Activated naive CD8-positive, alpha-beta T cell treated with anti-CD3 and anti-CD28 coated beads for 36 hours (primary cell): ENCODE measurements at places on chromosomes 2 and 18.

- no peak for DNase-seq
Measured at GRCh38 chr2:217902379-217903141, 100.2 kb downstream of the TNS1 start.

DNA sequence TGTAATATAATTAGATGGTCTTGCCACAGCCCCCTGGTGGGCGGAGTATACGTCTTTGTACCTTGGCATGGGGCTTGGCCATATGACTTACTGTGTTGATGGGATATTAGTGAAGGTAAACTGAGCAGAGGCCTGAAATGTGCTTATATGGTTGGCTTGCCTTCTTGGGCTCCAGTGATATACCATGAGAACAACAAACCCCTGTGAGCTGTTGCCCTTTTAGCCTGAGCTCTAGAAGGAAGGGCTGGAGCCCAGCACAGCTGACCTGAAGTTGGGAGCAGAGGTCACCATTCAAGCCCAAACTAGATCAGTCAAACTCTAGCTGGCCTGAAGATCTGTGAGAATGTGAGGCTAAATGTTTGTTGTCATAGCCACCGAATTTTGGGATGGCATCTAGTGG lies 75.2 kb upstream of the CD302 start:
- DNase-seq, result no peak

GRCh38 chr18:22634464-22634863 lies 216.7 kb upstream of the CTAGE1 start:
- no peak for DNase-seq

DNA sequence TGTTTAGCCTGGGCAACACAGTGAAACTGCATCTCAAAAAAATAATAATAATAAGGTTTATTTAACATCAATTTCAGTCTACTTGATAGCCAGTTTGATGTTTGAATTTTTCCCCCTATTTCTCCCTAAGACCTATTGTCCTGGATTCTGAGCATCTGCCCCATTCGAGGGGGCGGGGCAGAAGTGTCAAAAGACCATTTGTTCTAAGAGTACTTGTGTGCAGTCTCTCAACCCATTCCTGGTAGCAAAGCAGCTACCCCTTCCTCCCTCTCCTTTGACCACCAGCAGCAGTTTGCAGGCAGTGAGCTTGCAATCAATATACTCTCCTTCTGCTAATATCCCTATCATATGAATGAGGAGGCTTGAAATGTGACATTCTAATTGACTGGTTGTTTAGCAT lies 71.9 kb downstream of the VWC2L start:
- DNase-seq, result no peak

DNA sequence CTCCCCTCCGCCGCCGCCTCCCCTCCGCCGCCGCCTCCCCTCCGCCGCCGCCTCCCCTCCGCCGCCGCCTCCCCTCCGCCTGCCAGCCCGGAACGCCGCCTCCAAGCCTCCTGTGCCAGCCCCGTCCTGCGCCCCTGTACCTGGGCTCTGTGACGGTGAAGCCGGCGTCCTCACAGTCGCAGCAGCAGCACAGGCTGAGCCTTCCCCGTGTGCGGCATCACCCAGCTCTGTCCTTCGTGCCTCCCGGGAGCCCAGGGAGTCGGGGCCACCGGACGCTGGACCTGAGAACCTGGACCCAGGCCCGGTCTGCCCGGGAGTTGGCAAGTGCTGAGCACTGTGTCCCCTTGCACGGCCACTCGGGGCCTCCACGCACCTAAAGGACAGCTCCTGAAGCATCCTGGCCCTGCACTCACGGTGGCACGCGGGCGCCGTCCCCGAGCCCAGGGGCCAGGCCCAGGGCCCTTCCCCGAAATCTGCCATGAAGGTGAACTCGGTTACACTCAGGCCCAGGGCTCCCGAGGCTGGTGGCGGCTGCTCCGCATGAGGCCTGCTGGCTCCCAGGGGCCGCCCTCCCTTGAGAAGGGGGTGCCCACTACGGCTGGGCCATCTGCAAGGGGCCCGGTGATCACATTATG lies 32.9 kb downstream of the RTP5 start:
- DNase-seq, result no peak

GRCh38 chr2:232779465-232779864 lies 3.1 kb upstream of the KCNJ13 start:
- DNase-seq, result no peak

- no peak for DNase-seq
Measured at GRCh38 chr2:595831-596592, 81.2 kb downstream of the TMEM18 start.

DNA sequence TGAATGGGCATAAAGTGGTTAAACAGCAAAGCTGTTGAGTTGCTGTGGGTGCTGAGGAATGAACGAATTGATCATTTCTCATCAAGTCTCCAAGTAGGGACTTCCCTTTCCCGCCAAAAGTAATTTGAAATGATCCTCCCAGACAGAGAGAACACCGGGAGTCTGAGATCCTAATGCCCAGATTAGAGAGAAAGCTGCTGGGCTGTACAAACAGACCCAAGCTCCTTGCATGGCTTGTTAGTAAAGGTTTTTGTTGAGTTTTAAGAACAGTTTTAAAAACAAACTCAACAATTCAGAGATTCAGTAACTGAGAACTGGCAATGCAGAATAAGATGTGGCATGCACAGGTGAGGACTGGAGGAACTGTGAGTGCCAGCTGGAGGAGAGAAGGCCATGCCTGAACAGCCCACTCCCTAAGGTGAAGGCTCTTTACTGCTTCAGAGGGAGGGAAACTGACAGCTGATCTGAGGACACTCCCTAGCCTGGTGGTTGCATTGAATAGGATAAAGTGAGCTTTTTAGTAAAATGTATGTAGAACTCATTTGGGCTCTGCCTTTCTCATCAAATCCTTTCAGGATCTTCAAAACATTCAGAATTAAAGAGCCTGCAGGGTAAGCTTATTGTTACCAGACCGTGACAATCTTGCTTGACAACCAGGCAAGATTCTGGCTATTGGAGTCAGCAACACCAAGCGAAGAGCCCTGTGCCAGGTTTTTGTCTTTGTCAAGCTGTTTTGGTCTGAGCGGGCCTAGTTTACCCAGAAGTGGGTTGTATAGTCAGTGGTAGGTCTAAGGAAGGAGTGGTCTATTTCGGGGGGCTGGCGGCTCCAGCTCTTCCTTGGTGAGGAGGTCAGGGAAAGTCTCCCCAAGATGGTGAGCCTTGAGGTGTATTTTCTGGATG lies 63.2 kb upstream of the IGFBP5 start:
- no peak for DNase-seq

DNA sequence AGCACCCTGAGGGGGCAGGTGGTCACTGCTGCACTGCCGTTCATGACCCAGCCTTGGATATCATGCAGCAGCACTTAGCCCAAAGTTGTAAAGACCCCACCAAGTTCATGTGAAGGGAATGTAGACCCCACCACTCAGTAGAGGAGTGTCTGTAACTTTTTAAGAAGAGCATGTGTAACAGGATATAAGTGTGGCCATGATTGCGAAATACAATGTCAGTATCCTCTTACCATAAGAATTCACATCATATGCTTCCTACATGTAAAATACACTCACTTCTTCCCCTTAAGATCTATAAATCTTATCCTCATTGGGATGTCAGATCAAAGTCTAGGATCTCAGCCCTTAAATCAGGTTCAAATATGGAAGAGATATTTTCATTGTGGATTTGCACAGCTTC lies 276.9 kb downstream of the PTPRM start:
- no peak for DNase-seq

DNA sequence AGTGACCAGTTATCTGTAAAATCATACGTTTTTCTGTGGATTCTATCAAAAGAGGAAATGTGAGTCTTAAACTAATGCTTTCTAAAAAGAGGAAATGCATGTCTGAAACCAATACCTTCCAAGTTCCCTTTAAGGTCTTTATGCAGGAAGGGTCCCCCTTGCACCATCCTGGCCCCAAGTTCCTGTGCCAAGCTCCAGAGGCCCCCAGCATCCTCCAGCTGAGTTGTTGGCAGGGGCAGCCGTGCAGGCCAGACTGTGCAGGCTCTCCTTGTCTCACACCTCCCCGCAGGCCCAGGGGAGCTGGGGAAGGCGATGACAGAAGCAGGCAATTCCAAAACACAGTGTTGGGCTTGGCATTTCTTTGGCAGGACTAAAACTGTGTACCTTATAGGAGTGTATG lies 39.2 kb downstream of the DPYSL5 start:
- DNase-seq, result no peak

- DNase-seq, result no peak
Measured at GRCh38 chr2:68911709-68912108, 40.5 kb upstream of the BMP10 start.

- no peak for DNase-seq
Measured at GRCh38 chr2:120935339-120936313, 200.0 kb downstream of the GLI2 start.

GRCh38 chr2:158187908-158188307 lies 86.2 kb downstream of the UPP2 start:
- DNase-seq, result no peak

DNA sequence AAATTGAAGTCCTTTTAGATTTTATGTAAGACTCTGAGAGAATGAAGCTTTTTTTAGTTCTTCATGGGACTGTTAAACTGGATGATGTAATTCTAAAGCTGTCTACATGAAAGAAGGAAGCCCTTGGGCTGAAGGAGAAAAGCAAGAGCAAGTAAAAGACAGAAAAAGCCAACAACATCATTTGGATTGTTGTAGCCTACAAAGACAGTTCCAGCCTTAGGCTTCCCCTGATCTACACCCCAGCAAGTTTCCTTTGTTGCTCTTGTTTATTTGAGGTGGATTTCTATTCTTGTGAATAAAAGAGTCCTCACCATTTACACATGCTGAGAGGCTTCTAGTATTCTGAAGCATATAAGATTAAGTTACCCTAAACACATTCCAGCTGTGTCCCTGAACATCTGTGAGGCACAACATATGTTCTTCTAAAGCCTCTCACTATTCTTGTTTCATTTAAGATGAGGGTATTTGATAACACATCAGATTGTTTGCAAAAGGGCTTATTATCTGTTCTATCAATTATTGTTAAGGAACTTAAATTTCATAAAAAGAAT lies 377.8 kb downstream of the LNPK start:
- DNase-seq, result no peak

DNA sequence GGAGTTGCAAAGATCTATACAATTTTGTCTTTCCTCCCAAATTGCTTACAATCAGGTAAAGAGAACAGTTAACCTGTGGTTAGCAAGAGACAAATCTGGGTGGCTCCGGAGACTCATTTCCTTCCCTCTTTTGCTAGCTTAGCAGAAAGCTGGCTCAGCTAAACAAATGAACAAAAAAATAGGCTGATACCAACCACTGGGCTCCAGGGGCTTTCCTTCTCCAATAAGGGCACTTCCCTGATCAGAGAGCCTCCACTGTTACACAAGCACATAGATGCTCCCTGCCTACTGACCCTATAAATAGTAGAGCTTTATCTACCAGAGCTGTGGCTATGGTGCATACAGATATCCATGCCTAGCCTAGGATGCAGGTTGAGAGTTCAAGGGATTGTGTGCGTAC lies 90.1 kb upstream of the ARL5A start:
- no peak for DNase-seq

DNA sequence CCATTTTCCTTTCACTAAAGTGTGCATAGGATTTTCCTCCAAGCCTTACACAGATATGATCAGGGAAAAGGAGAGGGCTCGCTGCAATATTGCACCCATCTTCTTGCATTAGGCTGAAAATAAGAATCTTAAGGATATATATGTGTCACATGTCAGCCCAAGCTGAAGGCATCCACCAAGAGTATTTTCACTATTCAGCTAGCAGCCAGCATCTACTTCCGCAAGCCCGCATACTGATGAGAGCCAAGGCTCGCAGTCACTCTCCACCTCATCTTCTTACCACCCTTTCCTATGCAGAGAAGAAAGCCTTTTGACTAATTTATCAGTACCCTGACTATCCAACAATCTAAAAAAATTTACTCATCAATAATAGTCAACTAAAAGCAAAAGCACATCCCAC lies 6.1 kb downstream of the TMEM163 start:
- DNase-seq, result no peak

GRCh38 chr2:1455466-1455865 lies 42.2 kb downstream of the TPO start:
- no peak for DNase-seq

GRCh38 chr2:28471214-28471613 lies 24.6 kb upstream of the PLB1 start:
- DNase-seq, result no peak

GRCh38 chr18:35711227-35711626 lies 129.7 kb downstream of the GALNT1 start:
- no peak for DNase-seq

DNA sequence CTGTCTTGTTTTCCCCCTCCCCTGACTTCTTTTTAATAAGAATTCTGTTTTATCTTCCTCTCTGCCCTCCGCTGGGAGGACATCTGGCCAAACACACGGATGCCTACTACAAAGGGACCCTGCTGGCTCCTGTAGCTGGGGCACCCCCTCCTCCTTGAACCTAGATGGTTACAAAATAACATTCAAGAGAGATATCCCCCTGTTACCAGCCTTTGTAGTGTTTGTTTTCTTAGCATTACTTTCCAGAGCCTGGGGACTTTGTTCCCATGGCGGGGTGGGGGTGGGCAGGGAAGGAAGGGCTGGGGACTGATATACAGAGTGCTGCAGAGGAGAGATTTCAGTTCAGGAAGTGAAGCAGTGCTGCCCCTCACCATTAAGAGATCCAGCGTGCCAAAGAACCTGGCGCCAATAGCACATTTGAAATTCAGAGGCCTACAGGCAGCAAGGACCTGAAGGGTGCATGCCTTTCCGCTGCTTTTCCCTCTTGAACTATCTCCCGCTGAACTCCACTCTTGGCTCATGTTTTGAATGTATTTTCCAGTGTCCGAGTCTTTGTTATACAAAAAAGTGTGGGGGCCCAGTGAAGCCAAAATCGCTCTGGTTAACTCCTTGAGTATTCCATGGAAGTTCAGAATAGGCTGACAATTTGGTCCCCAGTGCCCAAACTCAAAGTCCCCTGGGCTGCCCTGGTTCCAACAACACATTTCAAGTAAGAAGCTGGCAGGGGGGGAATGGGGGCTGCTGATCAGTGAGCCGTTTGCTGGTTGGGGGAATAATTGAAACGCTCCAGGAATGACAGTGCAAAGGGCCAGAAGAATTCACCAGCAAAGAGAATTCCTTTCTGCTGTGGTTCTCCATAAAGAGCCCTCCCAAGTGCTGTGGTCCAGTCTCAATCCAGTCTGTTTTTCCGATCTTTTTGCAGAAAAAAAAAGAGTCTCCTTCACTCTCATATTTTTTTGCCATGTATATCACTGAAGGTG lies 94.8 kb upstream of the THOC1 start:
- DNase-seq, result no peak

DNA sequence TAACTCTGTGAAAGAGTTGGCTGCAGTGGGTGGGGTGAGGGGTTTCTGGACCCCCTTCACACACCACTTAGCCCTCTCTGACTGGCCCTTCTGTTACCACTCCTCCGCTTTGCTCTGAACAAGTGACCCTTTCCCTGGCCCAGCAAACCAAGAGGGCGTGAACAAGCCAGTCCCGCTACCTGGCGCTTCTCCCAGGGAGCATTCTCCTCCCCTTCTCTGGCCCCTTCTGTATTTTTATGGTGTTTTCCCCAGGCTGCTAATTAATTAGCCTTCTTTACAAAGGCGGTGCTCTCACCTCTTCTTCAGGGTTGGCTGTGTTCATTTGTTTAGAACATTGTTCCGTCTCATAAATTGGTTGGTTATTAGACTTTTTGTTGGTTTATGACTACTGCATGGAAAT lies 180.1 kb downstream of the MGAT5 start:
- no peak for DNase-seq

GRCh38 chr2:17010104-17010503 lies 344.5 kb upstream of the CYRIA start:
- DNase-seq, result no peak

- DNase-seq, result no peak
Measured at GRCh38 chr2:13584020-13584419, 867.3 kb downstream of the TRIB2 start.

- no peak for DNase-seq
Measured at GRCh38 chr2:234533626-234534025, 36.7 kb upstream of the ARL4C start.
